ENCODE measurements at places on chromosomes 12 and 14.

DNA sequence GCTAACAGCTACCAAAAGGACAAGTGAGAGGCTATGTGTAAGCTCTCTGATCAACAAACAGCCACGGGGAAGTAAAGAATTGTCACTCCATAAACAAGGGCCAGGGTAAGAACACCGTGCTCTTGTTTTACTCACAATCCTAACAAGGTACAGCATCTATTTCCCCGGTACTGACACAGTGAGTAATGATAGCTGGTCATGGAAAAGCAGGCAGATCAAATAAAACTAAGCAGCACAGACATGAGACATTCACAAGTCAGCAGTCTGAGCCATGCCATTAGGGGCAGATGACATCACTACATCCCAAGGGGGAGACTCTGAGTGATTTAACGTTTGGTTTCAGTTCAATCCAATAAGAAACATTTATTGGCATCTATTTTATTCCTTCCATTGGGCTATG is 54.4 kb downstream of the ARL6IP4 start:
- H3K36me3 ChIP-seq, result peaks cover 5% of the 10 kb centered on the region
- no peaks in the 10 kb centered on the region for H3K27me3 ChIP-seq
- H3K4me3 ChIP-seq, result no peak overlapping the region
- H3K4me1 ChIP-seq, result peaks cover 20% of the 10 kb centered on the region

DNA sequence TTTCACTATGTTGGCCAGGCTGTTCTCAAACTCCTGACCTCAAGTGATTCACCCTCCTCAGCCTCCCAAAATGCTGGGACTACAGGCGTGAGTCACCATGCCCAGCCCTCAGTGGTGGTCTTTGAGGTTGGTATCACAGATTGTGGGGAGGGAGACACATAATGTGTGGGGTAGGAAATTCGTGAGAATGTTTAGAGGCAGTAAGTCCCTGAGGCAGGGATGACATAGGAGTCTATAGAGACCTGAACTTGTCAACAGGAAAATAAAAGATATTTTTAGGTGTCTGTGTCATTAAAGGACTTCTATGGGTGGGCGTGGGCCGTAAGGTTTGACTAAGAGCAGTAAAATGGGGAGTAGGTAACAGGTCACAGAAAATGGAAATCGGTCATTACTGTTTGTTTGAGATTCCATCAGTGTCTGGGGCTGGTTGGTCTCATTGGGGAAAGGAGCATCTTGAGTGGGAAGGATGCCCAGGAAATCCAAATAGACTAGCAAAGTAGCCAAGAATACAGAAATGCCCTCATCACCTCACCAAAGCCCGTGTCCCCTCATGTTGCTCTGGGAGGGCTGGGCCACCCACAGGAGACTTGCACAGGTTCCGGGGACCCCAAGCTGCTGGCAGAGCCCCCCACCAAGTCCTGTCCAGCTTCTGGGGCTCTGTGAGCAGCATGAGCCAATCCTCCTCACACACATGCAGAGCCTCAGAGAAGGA is 63.6 kb upstream of the BCL2L14 start:
- H3K36me3 ChIP-seq, result peaks cover 2% of the 10 kb centered on the region
- H3K4me3 ChIP-seq, result no peak overlapping the region
- peaks cover 63% of the 10 kb centered on the region for H3K4me1 ChIP-seq
- DNase-seq, result peak; percentile 77
- H3K27ac ChIP-seq, result peak overlapping the region; percentile 99

GRCh38 chr12:128163086-128163485 is 103.9 kb upstream of the TMEM132C start:
- no peaks in the 10 kb centered on the region for H3K36me3 ChIP-seq
- H3K4me3 ChIP-seq, result no peak overlapping the region
- no peak for DNase-seq
- H3K27ac ChIP-seq, result no peak overlapping the region
- H3K27me3 ChIP-seq, result no peaks in the 10 kb centered on the region

DNA sequence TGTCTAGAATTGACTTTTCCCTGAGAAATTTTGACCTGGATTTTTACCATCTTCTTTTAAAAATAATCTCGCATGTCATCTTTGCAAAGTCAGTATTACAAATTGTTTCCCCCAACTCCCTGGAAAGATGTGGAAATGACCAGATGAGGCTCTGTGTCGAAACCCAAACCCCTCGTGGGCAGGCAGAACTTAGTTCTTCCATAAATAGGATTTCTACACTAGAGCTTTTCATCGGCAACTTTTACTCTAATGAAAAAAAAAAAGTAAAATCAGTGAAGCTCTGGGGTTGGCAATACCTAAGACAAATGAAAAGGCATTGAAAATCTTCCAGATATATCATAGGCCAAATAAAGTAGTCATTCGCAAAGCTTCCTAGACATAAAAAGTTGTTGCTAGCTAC is 17.0 kb downstream of the SSPN start:
- no peak overlapping the region for H3K4me3 ChIP-seq
- H3K27me3 ChIP-seq, result peaks cover 20% of the 10 kb centered on the region
- no peaks in the 10 kb centered on the region for H3K4me1 ChIP-seq
- no peak overlapping the region for H3K27ac ChIP-seq
- DNase-seq, result no peak

DNA sequence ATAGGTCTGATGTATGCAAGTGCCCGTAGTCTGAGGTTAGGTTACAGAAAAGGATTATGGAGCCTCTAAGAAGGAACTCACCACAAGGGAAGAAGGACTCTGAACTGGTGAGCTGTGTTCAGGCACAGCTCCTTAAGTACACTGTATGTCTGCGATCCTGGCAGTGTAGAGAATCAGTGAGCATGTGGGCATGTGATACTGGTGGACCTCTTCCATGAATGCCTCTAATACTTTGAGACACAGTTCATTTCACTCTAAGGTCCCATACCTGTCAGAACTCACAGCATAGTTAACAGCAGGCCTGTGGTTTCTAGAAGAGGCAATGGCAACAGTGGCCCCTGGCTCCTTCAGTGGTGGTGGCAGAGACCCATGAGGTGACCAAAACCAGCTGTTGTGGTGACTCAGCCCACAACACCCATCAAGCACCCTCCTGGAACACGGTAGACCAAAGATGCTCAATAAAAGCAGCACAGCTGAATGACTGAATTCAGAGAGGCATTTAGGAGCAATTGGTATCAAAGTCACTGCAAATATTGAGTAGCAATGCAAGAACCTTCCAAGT is 6.9 kb upstream of the OR6J1 start:
- DNase-seq, result peak; percentile 14
- no peaks in the 10 kb centered on the region for H3K27me3 ChIP-seq
- no peak overlapping the region for H3K4me3 ChIP-seq
- no peaks in the 10 kb centered on the region for H3K36me3 ChIP-seq
- H3K27ac ChIP-seq, result no peak overlapping the region
